ENCODE measurements at places on chromosomes 16 and 17.

DNA sequence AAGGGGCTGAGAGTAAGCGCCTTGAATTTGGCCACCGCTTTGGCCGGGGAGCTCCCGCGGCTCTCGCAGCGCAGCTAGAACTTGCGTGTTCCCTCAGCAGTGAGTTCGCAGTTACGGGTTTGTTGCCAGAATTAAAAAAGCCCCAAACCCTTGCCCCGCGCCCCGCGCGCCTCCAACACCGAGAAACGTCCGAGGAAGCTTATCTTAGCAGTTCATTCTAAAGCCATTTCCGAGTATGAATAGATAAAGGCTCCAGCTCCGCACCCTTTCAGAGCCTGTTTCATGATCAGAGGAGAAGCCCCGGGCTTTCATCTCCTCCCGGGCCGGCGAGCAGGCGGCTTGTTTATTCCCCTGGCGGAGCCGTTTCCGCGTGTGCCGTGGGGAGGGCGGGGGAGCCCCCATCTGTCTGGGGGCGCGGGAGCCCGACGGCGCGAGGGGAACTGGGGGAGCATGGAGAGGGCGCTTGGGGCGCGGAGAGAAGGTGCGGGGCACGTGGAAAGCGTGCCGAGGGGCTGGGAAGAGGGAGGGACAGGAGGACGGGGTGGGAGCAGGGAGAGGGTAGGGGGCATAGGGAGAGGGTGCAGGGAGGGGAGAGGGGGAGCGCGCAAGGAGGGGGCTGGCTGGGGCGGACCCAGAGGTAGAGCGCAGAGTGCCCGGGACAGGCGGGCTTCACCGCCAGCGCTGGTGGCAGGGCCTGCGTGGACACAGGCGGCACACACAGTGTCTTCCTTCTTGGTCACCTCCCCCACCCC, 9.9 kb downstream of the TBX4 start:
- no peak for DNase-seq

GRCh38 chr17:78839762-78840529, 668 bp downstream of the USP36 start:
- peak; percentile 48 for DNase-seq

GRCh38 chr17:76152591-76152990, 11.5 kb upstream of the FOXJ1 start:
- DNase-seq: no peak

GRCh38 chr16:68236137-68236825, 354 bp upstream of the ESRP2 start:
- DNase-seq: no peak

DNA sequence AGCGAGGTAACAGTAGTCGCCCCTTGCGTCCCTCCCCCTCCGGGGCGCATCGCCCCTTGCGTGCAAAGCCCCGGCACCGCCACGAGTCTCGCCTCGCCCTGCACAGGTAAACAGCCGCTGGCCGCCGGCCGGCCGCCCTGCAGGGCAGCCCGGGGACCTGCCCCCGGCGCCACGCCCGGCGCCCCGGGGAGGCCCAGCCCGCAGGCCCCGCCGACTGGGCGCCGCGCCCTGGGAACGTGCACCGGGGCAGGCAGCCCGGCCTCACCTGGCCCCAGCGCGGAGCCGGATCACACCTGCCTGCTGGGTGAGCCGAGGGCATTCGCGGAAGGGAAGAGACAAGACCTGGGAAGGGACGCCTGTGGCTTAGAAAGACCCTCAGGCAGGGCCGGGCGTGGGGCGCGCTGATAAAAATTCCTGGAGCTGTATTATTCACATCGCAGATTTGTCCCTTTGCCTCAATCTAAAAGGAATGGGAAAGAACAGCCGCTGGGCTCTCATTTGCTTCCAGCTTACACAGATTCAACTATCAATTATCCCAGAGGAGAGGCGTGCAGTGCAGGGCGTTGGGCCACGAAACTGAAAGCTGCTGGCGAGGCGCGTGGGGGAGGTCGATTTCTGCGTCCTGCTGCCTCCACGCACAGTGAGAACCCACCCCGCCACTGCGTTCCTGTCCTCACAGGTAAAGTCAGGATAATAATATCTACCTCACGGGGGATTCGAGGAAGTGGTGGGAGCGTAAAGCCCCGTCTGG, 451.9 kb downstream of the SLC39A11 start:
- no peak for DNase-seq

DNA sequence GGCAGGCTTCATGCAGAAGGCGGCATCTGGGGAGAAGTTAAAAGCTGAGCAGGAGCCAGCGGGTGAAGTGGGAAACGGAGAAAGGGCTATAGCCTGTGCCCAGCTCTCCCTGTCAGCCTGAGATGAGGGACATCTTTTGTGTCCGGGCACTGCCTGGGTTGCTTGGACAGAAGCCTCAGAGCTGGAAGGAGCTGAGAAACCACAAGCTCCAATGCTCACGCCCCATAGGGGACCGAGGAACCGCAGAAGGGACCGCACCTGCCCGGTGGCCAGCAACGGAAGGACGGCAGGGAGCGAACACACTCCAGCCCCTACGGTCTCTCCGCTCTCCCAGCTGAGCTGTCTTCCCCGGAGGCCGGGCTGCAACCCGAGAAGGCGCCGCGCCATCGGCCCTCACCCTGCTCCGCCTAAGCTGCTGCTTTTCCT, 175.8 kb downstream of the NPIPB11 start:
- DNase-seq: no peak

DNA sequence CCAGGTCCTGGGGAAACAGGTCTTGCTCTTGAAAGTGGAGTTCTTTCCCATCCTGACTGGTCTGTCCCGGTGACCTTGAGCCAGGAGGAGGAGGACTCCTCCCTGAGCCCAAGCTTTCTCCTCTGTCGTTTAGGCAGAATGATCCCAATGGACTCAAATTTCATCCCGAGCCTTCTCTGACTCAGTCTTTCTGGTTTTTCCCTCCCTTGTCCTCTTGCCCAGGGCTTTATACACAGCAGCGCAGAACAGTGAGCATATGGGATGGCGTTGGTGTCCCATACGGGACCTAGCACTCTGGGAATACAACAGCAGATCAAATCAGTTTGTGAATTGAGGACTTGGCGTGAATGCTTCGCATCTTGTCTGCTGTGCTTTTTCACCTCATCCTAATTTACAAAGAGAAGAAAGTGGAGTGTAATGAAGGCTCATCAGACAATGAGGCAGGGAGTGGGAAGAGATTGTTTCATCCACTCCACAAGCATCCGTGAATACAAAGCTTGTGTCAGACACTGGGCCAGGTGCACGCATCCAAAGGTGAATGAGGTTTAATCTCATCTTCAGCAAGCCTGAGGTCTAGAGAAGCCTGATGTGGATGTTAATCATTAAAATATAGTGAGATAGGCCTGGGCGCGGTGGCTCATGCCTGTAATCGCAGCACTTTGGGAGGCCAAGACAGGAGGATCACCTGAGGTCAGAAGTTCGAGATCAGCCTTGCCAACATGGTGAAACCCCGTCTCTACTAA, 1.1 kb upstream of the XYLT1 start:
- DNase-seq: no peak

DNA sequence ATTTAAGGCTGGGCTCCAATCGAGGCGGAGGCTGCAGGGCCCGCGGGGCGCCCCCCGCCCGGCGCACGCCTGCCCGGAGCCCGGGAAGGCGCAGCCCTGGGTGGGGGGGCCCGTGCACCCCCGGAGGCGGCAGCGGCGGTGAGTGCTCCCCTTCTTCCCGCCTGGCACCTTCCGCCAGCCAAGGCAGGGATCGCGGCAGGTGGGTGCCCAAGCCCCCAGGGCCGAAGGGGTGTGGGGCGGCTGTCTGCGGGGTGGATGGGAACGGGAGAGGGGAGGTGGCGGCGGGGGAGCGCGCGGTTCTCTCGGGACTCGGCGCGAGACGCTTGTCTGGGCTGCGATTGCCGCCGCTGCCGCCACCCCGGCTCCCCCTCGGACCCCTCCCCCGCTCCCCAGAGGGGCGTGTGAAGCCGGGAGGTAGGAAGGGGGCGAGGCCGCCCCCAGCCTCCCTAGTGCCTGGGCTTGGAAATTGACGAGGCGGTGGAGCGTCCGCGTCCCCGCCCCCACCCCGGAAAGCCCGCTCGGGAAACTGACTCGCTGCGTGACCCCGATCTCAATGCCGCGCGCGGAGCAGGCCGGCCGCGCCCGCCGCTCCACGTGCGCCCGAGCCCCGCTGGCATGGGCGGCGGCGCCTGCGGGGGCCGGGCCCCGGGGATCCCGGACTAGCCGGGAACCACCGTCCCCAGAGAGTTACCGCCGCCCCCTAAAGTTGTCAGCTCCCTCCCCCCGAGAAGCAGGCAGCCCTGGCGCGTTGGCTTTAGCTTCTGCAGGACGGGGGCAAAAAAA, 231.5 kb downstream of the MRTFB start:
- peak; percentile 53 for DNase-seq

- DNase-seq: no peak
Measured at GRCh38 chr16:59975953-59976352, 1241.8 kb upstream of the GOT2 start.

- no peak for DNase-seq
Measured at GRCh38 chr16:68973611-68974120, 130.3 kb downstream of the TANGO6 start.

DNA sequence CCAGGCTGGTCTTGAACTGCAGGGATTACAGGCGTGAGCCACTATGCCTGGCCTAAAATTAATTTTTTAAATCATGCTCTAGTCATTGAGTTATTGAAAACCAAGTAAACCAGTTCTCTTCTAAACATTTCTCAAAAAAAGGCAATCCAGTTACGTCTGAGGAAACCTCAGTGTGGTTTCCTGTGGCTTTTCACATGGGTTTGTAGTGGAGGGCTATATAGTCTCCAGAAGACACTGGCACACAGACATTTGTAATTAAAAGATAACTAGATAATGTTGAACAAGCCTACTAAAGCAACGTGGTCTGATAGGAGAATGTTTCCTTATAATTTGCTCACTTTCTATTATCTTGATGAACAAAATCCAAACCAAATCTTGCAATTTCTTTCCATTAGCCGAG, 5.2 kb upstream of the TOB1 start:
- no peak for DNase-seq

DNA sequence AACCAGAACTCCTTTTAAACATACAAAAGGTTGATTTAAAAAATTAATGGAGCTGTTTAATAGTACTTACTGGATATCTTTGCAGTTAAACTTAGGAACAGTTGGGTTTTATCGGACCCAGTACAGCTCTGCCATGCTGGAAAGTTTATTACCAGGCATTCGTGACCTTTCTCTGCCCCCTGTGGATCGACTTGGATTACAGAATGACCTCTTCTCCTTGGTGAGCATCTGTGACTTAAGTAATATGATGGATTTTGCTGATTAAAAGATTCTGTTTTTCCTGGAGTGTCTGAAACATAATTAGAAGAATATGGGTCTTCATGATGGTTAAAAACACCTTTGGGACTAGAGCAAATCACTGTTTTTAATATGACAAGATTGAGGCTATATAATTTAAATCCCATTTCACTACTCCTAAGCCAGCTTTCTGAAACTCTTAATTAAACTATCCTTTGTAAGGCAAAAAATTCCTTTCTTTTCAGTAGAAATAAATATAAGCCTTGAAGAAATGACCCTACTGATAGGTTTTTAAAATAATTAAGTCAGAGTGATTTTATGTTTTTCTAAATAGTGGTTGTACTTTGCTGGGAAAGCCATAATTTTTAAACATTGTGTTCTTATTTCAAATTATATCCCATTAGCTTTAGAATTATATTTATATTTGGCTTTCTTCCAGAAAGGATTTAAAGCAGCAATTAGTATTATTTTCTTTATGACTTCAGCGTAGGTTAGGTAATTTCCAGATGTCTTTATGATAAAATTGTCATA, 45.7 kb upstream of the KPNB1 start:
- DNase-seq: no peak

GRCh38 chr16:14236401-14236800, 165.3 kb downstream of the MRTFB start:
- no peak for DNase-seq

GRCh38 chr16:31094088-31094423, 541 bp downstream of the VKORC1 start:
- no peak for DNase-seq

GRCh38 chr16:6828690-6829089, 504.0 kb upstream of the RBFOX1 start:
- no peak for DNase-seq

GRCh38 chr17:56681561-56682266, 88.2 kb downstream of the NOG start:
- DNase-seq: no peak

DNA sequence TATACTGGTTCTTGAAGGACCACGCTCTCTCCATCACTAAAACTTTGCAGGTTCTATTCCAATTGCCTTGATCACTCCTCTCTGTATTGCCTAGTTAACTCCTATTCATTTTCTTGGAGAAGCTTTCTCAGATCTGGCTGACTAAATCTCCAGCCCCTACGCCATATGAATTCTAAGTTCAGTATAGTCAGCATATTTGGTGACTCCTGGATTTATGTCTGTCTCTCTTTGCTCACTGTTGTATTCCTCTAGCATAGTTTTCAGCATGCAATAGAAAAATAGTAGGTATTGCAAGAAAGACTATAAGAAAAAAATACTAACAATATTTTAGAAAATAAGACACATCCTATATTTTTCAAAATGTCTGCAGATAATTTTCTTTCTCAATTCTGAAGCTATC, 579.7 kb downstream of the CDH11 start:
- no peak for DNase-seq

DNA sequence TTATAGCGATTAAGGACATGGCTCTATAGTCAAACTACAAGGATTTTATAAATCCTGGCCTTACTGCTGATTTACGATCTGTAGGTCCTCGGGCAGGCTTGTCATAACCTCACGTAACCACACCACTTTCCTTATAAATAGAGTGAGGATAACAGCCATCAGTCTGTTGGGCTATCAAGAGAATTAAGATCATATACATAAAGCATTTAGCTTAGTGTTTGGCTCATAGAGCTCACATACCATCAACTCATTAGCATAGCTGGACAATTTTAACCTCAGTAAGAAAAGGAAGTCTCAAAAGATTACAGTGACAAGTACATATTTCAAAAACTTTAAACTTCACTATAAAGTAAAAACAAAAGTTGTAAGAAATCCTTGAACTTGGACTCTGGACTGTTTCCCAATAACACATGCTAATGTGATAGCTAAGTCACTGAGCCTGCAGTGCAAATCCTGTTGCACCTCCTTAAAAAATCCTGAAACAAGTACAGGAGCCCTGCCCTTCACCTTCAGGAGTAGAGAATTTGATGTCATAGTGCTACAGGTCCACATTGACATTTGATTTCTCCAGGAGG, 20.8 kb upstream of the CLEC3A start:
- DNase-seq: no peak

GRCh38 chr17:81868674-81869220, 2.4 kb downstream of the ARHGDIA start:
- peak; percentile 36 for DNase-seq

GRCh38 chr17:49968405-49969133, 421 bp upstream of the DLX4 start:
- peak; percentile 96 for DNase-seq

DNA sequence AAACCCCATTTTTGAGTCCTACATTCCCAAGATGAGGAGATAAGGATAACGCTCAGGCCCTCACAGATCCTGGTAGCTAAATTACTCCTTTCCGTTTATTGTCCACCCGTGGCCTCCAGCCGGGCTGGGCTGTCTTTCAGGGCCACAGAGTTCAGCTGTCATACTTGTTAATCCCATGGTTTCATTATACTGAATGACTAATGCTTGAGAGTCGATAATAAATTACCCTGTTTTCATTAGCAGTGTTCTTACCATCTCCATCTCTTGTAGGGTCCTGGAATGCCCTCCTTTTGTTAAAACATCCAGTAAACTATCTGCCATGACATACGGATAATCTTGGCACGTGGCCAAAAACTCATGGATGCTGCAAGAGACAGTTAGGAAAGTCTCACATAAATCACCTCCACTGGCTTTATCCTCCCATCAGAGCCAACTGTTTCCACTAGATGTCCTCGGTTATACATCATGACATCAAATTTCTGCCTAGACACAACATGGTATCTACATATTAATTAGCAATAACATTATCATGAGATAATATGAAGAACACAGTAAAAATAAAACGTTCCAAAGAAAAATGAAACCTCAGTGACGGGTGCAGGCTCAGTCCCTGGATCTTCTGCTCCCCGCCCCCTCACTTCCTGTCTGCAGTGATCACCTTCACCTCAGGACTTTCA, 45.3 kb downstream of the BRD7 start:
- peak; percentile 7 for DNase-seq
